ENCODE measurements at places on chromosomes 12 and 14.

DNA sequence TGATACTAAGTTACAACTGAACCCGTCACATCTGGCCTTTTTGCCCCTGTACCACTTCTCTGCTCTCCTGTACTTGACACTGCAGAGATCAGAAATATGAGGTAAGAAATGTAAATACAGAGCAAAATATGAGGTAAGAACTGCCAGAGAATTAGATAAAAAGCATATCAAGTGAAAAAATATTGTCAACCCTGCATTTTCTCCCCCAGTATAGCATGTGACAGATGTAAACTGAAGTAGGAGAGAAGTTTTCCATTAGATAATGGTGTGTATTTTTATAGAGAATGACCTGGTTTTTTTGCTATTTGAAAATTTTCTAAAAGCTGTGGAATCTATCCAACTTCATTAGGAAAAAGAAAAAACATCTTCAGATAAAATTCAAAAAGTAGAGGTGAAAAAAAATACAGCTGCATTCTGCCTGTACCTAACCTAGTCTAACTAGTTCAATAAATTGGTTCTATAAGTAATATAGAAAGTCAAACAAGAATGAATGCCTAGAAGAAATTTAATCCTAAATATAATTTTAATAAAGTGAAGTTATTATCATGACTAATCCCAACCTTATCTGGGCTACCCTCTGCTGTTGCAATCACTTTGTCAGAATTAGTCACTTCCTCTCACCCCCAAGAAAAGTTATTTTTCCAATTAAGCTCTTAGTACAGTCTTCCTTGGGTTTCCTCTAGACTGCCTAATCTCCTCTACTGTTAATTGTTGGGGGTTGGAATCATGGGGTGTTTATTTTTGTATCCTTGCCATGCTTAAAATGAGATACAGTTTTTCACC is 210.0 kb downstream of the RASSF9 start:
- DNase-seq: no peak

GRCh38 chr14:76720382-76720813 is 40.9 kb upstream of the VASH1 start:
- DNase-seq: peak; percentile 34

DNA sequence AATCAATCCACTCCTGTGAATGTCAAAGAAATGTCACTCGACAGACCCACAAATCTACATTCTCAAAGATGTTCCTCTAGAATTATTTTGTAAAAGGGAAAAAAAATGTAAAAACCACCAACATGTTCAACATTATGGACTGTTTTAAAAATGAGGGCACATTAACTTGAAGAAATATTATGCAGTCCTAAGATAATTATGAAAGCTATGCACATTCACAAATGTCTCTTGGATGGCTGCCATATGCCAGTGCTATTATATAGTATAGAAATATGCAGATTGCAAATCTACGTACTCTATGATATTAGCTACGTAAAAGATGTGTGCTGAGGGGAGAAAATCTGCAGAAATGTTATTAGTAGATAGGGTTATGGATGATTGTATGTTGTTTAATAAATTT is 334.2 kb downstream of the BMP4 start:
- DNase-seq: peak; percentile 35

- no peak for DNase-seq
Observed at GRCh38 chr12:119440803-119441360, 106.4 kb downstream of the CCDC60 start.

GRCh38 chr12:132046561-132046960 is 96.8 kb downstream of the EP400 start:
- no peak for DNase-seq

GRCh38 chr12:39178837-39179236 is 264.1 kb downstream of the KIF21A start:
- DNase-seq: no peak

GRCh38 chr14:65403231-65403630 is 9.3 kb upstream of the FUT8 start:
- no peak for DNase-seq

DNA sequence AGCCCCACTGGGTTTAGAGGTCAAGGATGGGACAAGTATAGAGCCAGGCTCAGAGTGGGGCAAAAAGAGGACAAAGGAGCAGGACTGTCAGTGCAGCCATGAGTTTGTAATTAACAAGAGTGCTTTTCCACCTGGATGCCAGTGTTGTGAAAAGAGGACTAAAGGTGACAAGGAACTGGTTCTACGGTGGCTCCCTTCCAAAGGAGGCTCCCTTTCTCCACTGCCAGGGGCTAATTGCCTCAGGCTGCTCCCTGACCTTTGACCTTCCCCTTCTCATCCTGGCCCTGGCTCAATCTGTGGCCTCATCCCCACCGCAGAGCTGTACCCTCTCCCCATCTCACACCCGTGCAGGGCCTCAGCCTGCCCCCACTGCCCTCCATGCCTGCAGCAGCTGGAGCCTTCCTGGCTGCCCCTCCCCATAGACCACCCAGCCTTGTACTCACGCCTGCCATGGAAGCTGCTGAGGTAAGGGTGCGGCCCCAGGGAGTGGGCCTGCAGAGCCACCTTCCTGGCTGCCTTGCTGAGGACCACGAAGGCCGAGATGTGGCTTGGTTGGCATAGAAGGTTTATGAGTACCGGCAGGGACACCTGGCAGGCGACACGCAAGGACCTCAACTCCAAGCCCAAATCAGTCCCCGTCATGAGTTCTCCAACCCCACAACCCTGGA is 24.8 kb upstream of the FKBP4 start:
- no peak for DNase-seq

DNA sequence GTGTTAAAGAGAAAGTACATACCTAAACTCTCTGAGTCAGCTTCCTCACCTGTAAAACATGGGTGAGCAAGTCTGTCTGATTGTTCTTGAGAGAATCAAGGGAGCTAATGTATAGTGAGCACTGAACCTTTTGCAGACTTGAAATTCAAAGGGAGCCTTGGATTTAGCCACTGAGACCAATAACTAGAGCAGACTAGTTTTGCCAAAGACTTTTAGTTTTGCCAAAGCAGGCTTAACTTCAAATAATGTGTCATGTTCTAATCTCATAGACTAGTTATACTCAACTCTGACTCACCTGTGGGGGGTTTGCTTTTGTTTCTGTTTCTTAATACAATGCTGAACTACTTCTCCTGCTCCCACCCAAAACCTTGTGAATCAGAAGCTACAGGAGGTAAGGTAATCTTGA is 123.7 kb downstream of the SLC25A21 start:
- no peak for DNase-seq

DNA sequence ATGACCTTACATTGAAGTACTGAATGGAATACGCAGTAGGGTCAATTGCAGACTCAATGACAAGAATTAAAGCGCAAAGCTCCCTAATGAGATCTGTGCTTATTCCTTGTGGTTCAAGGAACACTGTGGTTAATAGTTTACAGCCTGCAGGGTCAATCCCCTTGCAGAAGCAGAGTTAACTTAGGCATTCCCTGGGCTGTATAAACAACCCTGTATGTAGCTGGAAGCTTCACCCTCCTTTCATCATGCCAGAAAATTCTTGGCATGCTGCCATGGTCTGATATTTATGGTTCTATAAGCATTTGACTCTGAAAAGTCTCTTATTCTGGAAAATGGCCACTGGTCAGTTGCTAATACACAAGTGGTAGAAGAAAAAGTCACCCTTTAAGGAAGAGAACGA is 227.7 kb downstream of the NOVA1 start:
- peak; percentile 44 for DNase-seq

- DNase-seq: no peak
Observed at GRCh38 chr12:15779925-15780324, 9.3 kb downstream of the EPS8 start.

DNA sequence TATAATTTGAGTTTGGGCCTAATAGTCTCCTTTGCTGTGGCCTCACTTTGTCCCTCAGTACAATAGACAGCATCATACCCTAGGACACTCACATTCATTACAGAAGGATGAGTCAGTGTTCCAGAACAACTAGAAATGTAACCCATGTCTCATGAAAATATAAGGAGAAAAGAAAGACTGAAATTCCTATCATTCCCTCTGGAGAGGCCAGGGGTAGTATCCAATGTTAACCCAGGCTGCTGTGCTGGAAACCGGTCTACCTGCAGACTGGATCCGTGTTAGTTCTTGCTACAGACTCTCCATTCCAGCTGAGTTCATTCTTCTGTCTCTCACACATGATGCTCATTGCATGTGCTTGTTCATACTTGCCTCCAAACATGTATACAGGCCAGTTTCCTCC is 75.8 kb upstream of the HOXC13 start:
- no peak for DNase-seq

DNA sequence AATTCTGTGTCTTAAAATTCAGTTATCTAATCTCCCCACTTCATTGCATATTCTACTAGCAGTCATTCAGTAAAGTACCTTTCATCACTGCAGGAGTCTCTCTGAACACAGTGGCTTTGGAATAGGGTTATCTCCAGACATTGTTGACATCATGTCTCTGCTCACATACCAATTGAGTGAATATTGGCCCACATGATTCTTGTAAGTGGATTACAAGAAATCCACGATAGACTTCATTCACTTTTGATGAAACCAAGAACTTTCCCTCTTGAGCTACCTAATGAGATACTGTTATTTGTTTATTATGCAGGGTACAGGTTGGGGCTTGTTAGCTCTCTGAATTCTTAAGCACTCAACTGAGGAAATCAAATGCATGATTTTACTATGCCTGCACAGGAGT is 284.9 kb downstream of the RAD51B start:
- DNase-seq: no peak

DNA sequence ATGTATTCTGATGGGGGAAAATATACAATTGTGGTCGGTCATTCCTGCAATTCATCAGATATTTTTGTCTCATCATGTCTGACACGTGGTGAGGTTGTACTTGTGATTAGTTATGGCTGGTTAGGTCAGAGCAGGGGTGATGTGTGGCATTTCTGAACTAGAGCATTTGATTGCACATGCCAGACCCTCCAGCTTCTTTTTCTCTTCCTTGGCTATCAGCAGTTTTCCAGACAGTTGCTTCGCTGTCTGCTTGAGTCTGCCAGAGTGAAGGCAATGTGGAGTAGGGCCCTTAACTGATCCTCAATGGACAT is 25.9 kb downstream of the TMEM117 start:
- DNase-seq: no peak

GRCh38 chr12:132270969-132271754 is 58.2 kb downstream of the GALNT9 start:
- peak; percentile 39 for DNase-seq

- DNase-seq: no peak
Observed at GRCh38 chr14:68718023-68718990, 74.6 kb downstream of the ZFP36L1 start.

- no peak for DNase-seq
Observed at GRCh38 chr12:87784350-87784749, 244.9 kb downstream of the C12orf50 start.

DNA sequence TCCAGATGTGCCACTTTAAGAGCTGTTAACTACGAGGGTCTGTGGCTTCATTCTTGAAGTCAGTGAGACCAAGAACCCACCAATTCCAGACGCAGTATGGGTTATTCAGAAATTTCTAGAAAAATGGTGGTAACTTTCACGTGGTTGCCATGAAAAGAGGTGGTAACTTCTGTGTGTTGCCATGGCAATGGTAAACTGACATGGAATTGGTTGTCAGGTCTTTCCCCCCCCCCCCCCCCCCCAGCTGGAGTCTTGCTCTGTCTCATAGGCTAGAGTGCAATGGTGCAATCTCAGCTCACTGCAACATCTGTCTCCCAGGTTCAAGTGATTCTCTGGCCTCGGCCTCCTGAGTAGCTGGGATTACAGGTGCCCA is 18.8 kb upstream of the VWF start:
- DNase-seq: no peak

DNA sequence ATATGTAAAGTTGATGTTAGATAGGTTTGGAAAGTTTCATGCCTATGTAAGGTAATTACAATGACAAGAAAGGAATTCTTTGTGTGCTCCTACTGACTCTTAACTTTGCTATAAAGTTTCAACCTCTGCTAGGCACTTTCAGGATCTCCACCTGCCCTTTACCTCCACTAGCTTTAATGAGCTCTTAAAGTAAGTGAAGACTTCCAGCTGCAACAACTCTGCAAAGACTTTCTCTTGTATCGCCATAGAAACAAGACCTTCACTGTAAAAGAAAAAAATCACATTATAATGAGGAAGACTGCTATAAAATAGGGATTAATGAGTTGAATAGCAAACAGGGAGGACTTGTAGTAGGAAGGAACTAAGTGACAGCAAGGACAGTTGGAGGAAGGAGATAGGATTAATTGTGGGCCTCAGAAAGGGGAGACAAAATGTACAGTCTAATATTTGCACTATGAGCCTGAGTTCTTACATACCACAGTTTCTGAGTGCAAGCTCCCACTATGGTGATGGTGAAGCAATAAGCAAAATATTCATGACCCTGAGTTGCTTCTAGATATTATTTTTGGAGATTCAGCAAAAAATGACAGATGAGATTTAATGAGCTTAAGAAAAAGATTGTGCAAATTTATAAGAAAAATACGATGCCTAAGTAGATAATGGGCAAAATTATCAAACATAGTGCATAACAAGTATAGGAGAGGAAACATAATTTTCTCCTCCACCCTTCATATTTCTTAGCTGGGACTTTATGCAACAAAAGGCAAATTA is 66.7 kb downstream of the DHRS2 start:
- no peak for DNase-seq

DNA sequence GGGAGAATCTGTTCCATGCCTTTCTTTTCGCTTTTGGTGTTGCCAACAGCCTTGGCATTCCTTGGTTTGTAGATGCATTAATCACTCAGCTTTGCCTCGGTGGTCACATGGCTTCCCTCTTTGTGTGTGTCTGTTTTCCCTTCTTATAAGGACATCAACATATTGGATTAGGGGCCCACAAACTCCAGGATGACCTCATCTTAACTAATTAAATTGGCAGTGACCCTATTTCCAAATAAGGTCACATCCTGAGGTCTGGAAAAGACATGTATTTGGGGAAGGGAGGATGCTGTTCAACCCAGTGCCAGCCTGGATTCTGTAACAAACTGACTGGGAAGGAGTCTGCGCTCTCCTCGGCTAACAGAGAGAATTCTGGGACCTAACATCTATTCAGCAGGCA is 365.7 kb upstream of the FKBP4 start:
- no peak for DNase-seq

DNA sequence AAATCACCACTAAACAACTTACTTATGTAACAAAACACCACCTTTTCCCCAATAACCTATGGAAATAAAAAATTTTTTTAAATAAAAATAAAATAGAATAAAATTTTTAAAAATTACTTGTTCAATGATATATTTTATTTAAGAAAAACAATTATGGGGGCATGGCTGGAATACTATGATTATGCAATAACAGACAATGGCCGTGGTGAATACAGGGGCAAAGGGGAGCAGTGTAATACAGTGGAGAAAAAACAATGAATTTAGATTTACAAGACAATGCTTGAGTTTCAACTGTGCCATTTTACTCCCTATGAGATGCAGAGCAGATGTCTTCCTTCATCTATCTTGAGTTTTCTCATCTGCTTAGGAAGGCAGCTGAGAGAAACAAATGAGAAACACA is 72.9 kb downstream of the BLTP3B start:
- DNase-seq: no peak
